ENCODE measurements at places on chromosomes 6 and 20.

GRCh38 chr6:107959392-107959791 lies 1.4 kb upstream of the SEC63 start:
- DNase-seq = no peak

DNA sequence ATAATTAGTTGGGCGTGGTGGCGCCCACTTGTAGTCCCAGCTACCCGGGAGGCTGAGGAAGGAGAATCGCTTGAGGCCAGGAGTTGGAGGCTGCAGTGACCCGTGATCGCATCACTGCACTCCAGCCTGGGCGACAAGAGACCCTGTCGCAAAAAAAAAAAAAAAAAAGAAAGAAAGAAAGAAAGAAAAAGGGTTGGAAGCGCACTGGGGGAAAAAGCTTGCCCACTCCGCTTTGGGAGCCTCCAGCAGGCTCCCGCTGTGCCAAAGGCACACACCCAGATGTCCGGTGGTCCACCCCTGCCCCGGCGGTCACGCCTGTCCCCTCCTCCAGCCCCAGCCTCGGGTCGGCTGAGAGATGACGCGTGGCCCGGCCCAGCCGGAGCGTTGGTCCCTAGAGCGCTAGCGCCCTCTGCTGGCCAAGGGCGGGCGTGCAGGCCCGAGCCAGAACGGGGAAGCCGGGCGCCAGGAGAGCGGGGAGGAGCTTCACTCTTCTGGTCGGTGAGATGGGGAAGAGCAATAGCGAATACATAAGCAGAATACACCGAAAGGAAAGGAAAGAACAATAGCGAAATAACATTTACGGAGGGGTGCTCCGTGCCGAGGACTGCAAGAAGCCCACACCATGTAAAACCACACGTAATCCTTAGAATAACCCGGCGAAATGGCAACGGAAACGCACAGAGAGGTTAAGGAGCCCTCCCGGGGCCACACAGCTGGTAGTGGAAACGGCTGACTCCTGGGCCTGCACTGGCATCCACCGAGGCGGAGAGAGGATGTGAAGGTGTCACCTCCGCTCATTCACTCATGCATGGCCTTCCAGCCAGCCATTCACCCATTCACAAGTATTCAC lies 41.7 kb downstream of the UBE2V1 start:
- DNase-seq = peak; percentile 63

DNA sequence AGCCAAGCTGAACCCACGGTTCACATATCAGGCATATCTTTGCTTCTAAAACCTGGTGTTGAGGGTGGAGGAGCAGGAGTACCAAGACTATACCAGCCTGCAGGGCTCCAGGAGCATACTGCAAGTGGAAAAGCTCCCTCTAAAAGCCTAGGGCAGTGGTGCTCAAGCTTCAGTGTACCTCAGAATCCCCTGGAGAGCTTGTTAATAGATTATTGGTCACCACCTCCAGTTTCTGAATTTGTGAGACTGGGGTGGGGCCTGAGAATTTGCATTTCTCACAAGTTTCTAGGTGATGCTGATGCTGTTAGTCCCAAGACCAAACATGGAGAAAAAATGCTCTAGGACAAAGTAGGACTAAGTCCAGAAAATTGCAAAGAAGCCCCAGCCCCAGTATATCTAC lies 65.4 kb downstream of the FILIP1 start:
- DNase-seq = no peak

DNA sequence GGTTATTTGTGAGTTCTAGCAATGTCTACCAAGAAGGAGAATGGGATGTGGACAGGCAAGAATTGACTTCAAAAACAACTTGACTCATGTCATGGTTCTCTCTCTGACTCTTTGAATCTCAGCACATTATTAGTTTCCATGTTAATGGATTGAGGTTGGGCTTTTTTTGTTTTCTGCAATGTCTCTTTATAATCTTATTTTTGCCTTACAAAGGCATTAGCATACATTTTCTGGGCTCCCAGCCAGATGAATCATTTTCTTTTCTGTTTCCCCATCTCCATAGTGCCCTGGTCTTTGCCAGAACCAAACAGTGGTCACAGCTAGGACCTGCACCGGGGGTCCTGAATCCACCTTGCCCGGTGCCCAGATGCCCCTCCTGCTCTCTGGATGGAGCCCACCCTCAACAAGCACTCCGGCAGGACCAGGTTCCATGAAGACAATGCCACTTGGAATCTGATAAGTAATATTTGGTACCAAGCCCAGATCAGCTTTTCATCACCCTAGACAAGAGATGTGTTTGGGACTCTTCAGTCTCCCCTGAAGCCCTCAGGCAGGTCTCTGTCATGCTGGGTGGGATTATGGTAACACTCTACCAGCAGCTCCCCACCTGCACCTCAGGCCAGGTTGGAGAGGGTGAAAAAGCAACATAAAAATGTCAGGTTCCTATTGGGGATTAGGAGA lies 266.7 kb upstream of the SULF2 start:
- peak; percentile 75 for DNase-seq

DNA sequence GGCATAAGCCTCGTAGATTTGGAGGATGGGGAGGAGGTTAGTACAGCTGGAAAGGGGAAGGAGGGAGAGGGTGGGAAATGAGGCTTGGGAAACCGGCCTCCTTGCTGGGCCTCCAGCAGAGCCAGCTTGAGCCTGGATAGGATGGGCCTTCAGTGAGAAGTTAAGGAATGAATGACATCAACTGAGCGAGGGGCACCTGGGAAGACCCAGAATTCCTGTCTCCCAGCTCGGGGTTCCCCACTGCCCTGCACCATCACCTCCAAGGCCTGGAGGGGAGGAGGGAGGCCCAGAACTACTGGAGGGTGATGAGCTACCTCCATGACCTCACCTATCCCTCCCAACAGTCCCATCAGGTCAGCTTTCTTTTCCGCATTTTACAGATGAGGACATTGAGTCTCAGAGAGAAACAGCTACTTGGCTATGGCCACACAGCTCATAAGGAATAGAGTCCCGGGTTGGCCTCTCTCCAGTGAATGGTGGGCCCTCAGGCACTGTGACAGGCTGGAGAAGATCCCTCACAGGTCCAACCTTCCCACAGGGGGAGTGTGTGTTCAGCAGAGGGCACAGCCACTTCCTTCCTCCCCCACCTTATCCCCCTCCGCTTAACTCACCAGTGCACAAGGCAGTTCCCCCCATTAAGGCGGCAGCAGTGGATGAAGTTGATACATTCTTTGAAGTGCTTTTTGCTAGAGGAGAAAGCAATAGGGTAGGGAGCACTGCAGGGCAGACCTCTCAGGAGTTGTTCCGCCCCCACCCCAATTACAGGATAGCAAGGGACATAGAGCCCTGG lies 6.8 kb downstream of the DUSP15 start:
- DNase-seq = no peak

GRCh38 chr20:17782768-17783167 lies 83.0 kb downstream of the BANF2 start:
- DNase-seq = no peak

DNA sequence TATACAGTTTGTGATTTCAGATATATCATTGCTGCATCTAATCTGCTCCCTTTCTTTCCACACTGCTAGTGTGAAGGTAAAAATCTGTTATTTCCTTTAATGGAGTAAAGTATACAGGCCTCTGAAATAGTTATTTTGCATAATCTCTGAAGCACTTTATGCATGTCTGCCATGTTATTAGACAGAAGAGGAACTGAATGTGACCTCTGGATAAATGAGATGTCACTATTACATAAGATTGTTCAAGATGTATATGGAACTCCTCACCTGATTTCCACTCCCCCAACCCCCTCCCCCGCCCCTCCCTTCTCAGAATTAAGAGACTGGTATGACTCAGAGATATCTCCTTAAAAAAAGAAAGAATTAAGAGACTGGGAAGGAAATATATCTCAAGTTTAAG lies 26.3 kb downstream of the SERINC1 start:
- no peak for DNase-seq

DNA sequence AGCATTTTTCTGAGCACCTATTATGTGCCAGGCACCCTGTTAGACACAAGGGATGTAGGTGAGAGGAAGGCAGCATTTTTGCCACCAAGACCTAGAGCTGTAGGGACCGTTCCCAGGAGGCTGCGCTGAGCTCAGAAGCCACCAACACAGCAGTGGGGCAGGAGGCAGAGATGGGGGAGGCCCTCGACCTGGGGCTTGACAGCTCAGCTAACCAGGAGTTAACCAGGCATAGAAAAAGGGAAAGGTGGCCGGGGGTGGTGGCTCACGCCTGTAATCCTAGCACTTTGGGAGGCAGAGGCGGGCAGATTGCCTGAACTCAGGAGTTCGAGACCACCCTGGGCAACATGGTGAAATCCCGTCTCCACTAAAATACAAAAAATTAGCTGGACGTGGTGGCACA lies 29.5 kb downstream of the KIF25 start:
- DNase-seq = no peak

DNA sequence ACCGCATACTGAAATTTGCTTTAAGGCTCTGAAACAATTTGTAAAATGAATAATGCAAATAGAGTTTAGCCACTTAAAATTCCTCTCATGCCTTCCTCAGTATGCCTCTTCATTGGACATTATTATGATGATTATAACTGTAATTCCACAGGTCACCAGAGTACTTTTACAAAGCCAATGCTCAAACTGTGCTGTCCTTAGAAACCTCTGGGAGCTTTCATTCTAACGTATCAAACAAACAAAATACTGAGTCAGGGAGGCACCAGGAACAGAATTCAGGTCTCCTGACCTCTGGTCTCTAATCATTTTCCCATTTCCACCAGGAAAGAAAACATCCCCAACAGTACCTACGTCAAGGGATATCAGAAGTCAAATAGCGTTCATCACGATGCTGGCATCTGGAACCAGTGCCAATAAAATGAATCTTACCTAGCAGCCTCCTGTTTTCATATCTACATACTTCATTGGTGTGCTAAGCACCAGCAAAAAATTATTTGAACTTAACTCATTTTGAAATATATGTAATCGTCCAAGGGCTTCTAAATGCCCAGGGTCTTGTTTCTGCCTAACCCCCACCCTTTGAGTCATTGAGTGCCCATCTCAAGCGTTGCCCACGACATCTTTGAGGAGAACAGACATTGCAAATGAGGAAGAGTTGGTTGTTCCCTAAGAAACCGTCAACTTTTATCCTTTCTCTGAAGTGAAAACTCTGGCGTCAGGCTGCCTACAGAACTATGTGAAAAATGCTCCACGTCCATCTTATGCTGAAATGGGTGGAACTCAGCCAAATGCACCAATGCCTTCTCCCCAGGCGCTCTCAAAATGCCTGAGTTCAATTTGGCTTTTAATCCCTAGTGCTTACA lies 37.9 kb downstream of the NEDD9 start:
- peak; percentile 90 for DNase-seq

DNA sequence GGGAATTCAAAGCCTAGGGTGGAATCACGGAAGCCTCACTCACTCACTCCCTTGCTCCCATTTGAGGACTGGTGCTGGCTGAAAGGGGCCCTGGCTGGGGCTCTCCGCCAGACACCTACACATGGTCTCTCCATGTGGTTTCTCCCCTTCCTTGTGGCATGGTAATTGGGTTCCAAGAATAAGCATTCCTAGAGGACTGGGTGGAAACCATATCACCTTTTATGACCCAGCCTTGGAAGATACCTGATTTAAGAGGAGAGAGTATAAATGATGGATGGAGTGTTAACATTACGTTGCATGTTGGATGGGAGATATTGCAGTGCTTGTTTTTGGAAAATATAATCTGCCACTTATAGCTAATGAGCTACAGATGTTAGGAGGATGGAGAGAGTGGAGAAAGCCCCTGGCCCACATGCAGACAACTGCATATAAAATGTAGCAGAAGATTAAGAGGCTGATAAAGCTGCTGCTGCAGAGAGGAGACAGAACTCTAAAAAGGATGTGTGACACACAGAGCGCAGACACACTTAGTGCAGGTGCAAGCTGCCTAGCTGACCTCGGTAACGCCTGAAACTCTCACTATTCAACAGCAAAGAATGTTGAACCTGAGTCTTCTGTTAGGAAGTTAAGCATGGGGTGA lies 23.3 kb upstream of the CDKN1A start:
- DNase-seq = no peak

DNA sequence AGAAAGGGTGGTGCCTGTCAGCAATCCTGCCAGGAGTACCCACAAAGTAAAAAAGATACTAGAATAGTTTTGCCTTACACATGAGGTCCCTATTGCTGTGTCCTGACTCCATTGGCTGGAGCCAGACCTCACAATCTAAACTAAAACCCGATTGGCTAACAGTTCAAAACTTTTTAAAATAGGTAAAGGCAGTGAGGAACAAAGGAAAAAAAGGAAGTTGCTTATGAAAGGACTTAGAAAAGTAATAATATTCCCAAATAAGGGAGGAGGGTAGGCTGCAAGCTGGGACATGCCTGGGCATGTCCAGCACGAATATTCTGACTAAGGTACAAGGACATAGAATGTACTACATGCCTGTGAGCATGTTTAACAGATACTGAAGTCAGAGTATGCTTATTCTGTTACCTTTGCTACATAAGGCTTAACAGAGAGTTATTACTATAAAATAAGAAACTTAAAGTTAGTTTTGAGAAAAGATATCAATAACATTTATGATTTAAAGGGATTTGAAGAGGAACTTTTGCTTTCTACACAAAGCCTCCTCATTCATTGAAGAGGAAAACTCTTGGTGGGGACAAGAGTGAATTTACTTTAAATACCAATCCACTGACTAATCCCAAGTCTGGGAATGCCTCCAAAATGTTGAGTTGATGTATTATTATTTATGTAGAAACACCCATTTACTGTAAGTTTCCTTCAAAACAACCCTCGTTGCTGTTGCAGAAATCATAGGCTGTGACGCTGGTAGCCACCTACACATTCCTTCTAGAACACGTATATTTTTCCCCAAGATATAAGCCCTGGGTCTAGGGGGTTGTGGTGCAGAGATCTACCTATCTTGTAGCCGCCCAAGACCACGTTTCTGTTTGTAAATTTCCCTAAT lies 8.2 kb upstream of the MTHFD1L start:
- DNase-seq = peak; percentile 97

- DNase-seq = no peak
These were observed 6.1 kb downstream of the MANBAL start for GRCh38 chr20:37295595-37295994.

GRCh38 chr6:149453597-149454345 lies 31.0 kb downstream of the ZC3H12D start:
- no peak for DNase-seq

DNA sequence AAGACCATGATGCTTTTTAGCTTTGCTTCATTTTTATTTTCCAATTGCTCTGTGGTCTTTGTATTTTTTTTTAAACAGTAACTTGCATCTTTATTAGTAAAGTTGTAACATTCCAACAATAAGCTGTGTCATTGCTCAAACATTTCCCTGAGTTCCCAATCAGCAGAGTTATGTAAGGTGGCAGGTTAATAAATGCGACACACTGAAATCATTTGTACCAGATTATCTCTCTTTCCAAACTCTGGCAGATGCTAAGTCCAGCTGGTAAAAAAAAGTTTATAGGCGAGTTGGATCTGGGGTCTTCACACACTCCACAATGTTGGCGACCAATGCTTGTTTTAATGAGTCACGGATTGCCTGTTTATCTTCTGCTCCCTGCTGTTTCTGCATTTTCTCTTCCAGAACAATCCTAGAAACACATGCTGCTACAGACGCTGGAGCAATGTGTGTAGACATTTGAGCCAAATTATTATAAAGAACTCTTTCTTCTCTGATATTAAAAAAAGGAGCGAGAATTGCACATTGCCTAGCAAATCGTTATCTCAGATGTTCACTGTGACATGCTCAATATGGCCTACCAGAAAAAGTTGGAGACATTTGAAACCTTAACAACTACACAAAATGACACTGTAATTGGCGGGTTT lies 113.6 kb upstream of the IFNGR1 start:
- DNase-seq = peak; percentile 58

Data from brain microvascular endothelial cell (primary cell).